ENCODE measurements at places on chromosomes 5 and 9. TPM values are rescaled to one million over a fixed set of nuclear protein-coding genes. Genes with fewer than 3 reads are reported as not detected.

- DNase-seq, result no peak
Measured at GRCh38 chr9:104960662-104961061, 32.7 kb upstream of the ABCA1 start.

- peak; percentile 94 for DNase-seq
Measured at GRCh38 chr9:32572900-32573523, at the start of gene NDUFB6. Gene NDUFB6, minus strand, starts transcription at chr9:32573159. Its CDS starts 99 bp downstream, at chr9:32573060.

- DNase-seq, result no peak
Measured at GRCh38 chr9:78235256-78235761, 566 bp upstream of the CEP78 start.

DNA sequence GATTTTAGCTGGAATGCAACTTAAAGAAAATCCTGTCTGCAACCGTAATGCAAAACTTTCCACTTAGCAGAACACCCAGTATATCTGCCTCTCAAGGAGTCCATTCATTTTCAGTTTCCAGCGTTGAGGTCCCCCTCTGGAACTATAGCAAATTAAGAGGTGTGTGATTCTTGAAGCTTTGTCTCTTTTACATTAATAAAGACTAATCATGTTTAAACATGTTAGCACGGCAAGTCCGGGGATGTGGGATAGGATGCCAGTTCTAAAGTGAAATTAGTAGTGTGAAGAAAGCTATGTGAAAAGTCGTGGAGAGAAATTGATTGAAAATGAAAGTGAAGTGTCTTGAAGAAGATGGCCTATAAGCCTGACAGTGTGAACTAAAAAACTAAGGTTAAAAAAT lies 429.1 kb downstream of the NR2F1-AS1 start:
- no peak for DNase-seq

GRCh38 chr5:178368716-178369300 lies 136.2 kb upstream of the PHYKPL start:
- no peak for DNase-seq

The HMMR gene
- not detected for polyA plus RNA-seq

DNA sequence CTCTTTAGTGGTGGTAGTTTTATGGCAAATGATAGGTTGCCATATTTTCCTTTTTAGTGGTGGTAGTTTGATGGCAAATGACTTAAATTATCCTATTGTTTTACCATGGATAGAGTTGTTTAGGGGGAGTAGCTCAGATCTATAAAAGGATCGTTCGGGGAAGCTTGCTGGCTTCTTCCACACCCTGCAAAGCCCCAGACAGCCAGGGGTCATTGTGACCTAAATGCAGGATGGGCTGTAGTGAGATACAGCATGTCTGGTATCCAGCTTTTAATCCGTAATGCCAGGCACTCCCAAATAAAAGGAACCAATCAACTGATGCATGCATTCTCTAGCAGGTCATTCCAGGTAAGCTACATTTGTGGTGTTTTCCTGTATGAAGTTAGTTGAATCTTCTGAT lies 67.1 kb downstream of the PRR16 start:
- no peak for DNase-seq

DNA sequence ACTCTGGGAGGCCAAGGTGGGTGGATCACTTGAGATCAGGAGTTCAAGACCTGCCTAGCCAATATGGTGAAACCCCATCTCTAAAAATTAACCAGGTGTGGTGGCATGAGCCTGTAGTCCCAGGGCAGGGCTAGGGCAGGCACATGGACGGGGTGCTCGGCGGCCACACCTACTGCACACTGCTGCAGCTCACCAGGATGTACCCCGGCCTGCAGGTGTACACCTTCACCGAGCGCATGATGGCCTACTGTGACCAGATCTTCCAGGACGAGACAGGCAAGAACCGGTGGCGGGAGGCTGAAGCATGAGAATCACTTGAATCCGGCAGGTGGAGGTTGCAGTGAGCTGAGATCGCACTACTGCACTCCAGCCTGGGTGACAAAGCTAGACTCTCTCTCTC lies 3.2 kb downstream of the ST6GALNAC4 start:
- DNase-seq, result no peak

The NRG2 gene
- not detected for polyA plus RNA-seq

The CKMT2 gene
- not detected for polyA plus RNA-seq

The RICTOR gene
- 22.9 TPM for polyA plus RNA-seq

DNA sequence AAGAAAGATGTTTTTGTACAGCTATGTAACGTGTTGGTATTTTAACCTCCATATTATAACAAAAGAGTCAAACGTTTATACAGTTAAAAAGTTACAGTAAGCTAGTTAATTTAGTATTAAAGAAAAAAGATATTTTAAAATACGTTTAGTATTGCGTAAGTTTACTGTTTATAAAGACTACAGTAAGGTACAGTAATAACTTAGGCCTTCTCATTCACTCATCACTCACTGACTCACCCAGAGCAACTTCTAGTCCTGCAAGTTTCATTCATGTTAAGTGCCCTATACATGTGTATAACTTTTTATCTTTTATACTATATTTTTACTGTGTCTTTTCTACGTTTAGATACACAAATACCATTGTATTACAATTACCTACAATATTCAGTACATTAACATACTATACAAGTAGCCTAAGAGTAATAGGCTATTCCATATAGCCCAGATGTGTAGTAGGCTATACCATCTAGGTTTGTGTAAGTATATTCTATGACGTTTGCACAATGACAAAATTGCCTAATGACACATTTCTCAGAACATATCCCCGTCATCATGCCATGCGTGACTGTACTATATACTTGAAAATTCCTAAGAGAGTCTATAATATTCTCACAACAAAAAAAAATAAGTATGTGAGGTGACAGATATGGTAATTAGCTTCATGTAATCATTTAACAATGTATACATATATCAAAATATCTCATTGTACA lies 33.8 kb downstream of the ERP44 start:
- DNase-seq, result no peak

GRCh38 chr5:95840956-95841705 lies 18.6 kb upstream of the GLRX start:
- no peak for DNase-seq

- DNase-seq, result peak; percentile 19
Measured at GRCh38 chr5:179974946-179975712, 67.4 kb upstream of the TBC1D9B start.

The NR4A3 gene
- not detected for polyA plus RNA-seq

The C9orf50 gene
- polyA plus RNA-seq, result not detected

DNA sequence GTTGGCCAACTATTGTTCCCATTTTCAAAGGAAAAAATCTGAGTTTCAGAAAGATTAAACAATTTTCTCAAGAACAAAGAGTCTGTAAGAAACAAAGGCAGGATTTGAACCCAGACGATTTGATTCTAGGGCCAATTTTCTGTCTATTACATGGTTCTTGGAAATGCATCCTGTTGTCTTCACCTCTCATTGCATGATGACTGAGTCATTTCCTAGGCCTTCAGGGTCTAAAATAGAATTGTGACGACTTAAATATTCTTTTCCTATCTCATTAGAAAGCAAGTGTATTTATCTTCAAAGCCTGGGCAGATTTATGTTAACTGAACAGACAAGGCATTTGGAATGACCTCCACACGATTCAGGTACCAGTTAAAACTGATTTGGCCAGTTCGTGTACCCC lies 512.9 kb downstream of the NTRK2 start:
- no peak for DNase-seq

DNA sequence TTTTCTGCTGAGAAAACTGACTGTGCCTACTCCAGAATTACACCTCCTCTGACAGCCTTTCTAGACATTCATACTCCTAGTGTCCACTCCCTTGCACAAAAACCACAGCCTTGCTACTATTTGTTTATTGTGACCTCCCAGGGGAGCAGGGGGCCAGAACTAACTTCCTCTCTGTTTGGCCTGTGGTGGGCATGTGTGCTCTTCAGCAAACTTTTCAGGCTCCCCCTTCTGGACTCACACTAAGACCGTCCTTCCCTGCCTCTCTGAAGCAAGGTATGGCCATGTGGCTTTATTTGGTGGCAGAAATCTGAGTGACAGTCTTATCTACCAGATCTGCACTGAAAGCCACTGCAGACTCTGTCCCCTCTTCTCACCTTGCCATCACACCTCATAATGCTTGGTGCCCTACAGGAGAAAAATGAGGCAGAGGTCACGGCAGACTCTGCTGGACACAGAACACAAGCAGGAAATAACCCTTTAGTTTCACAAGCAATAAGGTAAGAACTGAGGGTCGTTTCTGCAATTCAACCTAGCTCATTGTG lies 28.2 kb downstream of the LIFR start:
- no peak for DNase-seq

The TSPAN17 gene
- 16.5 TPM for polyA plus RNA-seq

GRCh38 chr9:89549031-89549644 lies 51.2 kb upstream of the SEMA4D start:
- DNase-seq, result peak; percentile 70

The LIFR gene
- polyA plus RNA-seq, result not detected

DNA sequence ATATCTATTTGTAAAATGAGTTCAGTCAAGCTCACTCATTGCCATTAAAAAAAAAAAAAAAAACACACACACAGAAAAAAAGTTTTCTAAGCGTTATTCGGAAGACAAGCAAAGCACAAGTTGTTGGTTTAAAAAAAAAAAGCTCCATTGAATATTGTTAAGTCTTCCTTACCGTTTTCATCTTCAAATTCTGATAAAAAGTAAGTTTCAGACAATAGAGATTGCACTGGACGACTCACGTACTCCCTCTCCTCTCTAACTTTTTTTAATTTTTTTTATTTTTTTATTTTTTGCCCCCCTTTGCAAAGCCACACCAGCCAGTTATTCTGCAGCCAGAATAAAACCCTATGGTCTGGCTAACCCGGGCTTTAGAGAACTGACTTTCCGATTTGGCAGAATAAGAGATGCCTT lies 544 bp downstream of the ADAMTS6 start:
- DNase-seq, result no peak

DNA sequence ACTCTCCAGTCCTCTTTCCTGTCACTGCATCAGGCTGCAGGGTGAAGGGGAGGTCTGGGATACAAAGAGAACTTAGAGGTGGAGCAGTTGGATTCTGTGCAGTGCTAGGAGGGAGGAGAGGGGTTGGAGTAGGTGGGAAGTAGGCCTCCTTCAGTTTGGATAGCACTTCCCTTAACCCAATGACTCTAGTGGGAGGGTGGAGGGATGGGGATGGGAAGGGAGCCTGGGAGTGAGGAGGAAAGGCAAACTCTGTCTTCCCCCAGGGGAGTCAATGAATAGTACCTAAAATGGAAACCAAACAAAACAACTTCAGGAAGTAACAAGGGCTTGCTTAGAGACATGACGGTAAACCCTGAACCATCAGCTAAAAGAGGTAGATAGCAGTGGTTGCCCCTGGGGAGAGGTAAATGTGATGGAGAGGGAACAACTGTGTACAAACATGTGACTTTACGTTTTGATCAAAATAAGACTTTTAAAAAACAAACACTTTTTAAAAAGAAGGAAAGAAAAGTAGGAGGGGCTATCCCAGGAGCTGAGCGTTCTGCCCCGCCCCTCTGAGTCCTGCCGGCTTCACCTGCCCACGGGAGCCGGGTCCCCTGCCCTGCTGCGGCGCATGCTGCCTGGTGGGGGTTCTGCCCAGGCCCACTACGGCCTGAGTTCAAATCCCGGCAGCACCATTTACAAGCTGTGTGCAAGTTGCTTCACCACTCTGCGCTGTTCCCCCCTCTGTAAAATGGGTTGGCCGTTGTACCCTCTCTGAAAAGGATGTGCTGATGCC lies 30.9 kb downstream of the GSN start:
- no peak for DNase-seq

- DNase-seq, result no peak
Measured at GRCh38 chr9:16532681-16533450, 337.6 kb downstream of the BNC2 start.

DNA sequence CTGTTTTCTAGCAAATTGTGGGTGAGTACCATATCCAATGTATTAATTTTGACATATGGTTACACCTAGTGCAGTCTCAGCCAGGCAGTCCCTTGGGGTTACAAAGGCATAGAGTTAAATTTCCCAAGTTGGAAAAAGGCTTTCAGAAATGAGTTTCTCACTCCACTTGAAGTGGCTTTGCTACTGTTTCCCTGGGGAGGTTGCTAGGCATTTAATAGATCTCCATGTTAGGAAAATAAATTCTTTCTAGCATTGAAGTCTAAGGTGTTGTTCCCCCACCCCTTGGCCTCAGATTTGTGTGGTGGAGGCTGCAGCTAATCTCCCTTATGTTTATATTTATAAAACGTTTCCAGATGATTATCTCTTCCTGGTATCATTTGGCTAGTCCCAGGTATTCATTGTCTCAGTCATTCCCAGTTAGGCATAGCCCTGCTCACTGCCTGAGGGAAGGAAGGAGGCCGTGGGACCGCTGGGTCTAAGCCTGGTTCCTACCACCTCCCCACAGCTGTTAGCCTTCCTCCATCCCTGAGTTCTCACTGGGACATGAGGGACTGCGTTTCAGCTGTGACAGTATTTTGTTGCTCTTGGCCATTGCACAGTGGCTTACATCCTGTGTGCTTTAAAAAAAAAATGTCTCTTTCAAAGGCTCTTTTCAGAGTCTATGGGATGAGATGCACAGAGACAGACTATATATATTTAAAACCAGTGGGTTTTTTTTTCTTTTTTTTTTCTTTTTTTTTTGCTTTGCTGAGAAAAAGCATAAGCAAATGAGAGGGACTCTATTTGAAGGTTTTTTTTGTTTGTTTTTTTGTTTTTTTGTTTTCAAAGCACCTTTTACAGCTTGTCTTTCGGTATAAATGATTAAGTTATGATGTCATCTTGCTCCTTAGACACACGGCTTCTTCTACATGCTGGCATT lies 121.5 kb downstream of the MAST4 start:
- no peak for DNase-seq

DNA sequence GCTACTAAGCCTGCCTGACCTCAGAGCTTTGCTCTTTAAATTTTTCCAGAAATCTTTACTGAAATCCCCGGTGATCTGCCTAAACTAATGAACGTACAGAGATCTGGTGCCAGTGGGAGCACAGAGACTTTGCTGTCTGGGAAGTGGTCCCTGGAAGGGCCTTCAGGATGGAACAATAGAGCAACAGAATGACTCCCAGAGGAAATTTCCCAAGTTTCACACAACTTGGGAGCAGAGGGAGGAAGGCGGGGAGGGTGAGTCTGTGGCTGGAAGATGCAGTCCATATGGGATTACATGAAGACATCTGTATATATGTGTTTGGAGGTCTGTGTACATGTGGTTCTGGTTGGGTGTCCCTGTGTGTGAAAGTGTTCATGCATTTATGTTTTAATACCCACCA lies 638.3 kb downstream of the CCDC171 start:
- DNase-seq, result no peak

- DNase-seq, result no peak
Measured at GRCh38 chr5:138656916-138657315, 81.7 kb upstream of the HSPA9 start.

- DNase-seq, result no peak
Measured at GRCh38 chr9:137449931-137450538, 8.9 kb upstream of the ENTPD8 start.

- no peak for DNase-seq
Measured at GRCh38 chr9:77663754-77664153, 15.6 kb upstream of the GNA14 start.
